Kidney (tissue), 22 donors: ENCODE measurements at places on chromosomes 3 and 15.

DNA sequence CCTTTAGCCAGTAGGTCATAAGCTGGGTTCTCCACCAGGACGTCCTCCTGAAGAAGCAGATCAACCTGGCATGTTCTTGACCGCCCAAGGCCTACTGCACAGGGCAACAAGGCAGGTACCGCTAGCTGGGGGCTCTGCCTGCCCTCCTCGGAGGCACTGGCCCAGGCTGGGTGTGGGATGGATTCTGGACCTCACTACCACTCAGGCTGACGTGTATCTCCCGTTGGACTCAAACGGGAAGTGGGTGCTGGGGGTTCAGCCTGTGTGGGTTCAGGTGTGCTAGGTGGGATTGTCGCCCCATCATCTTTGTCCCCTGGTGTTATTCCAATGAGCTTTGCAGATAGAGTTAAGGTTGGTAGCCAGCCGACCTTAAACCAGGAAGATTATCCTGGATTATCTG, 95.0 kb upstream of the SNRPA1 start:
- no peak for DNase-seq

GRCh38 chr15:77529394-77530159, 103.1 kb downstream of the LINGO1 start:
- no peak for DNase-seq

GRCh38 chr3:189449084-189449483, 182.1 kb upstream of the TP63 start:
- no peak for DNase-seq

DNA sequence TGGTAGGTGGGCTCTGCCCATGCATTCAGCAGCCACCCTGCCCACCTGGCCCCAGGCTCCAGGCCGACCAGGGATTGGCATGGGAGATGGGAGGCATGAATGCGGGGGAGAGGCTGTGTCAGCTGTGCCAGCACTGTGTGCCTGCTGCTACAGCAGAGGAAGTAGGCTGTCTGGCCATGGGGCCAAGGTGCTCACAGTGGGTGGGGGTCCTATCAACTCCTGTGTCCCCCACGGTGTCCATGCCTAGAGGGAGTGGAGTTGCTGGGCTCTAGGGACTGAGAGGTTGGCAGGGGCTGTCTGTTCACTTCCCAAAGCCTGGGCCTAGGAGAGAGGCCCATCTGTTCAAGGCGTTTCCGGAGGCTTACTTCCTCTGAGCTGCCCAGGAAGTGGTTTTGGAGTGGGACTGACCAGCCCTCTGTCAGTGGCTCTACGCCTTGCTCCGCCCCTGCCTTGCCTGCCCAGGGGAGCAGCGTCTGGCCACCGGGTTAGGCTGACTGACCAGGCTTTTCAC, 5.8 kb downstream of the PRKCD start:
- DNase-seq = peak; percentile 33

- no peak for DNase-seq
These were observed 26.4 kb downstream of the RBM6 start for GRCh38 chr3:49966233-49966942.

GRCh38 chr3:10867384-10867783, 51.4 kb downstream of the SLC6A11 start:
- peak; percentile 73 for DNase-seq

DNA sequence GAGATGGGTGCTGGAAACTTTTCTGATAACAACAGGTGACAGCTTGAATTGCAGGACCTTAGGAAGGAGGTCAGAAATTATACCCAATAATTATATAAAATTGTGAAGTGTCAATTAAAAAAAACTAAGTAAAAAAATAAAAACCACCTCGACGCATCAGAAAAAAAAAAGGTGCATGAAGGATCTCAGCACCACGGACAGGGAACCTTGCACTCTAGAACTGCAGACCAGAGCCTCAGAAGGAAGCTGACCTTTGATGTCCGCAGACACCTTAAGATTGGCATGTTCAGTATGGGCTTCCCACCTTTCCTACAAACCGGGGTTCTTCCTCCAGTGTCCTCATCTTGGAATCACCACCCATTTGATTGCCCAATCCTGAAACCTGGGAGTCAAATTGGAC, 60.9 kb downstream of the SCN10A start:
- DNase-seq = peak; percentile 15

- DNase-seq = no peak
These were observed 279.4 kb upstream of the UBE2E2 start for GRCh38 chr3:22923711-22924110.

GRCh38 chr15:66909381-66909890, 156.0 kb upstream of the SMAD3 start:
- DNase-seq = no peak

- no peak for DNase-seq
These were observed 1031.8 kb upstream of the NR2F2 start for GRCh38 chr15:95298729-95299128.

DNA sequence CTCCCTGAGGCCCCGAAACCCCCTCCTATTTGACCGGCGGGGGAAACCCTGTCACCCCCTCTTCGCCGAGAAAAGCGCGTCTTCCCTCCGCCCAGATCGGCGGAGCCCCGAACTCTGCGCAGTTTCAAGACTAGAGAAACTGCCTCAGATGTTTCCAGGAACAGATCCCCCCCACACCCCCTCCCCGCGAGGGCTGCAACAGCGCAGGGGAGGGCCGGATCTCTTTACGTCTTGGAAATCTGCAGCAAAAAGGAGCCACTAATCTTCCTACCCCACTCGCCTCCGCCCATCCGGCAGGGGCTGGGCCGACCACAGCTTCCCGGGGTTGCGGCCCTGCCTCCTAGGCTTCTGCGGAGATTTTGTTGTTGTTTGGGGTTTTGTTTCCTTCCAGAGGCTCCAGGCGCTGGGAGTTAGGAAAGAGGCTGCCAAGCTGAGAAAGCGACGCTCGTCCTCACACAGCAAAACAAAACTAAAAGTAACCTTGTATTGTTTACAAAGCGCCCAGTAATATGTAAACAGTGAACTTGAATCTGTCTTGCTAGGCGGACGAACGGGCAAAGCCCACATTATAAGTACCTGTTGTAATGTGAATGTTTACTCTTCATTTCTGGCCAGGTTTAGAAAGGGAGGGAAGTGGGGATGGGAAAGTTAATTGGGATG, 2.2 kb downstream of the FOXB1 start:
- DNase-seq = peak; percentile 78

DNA sequence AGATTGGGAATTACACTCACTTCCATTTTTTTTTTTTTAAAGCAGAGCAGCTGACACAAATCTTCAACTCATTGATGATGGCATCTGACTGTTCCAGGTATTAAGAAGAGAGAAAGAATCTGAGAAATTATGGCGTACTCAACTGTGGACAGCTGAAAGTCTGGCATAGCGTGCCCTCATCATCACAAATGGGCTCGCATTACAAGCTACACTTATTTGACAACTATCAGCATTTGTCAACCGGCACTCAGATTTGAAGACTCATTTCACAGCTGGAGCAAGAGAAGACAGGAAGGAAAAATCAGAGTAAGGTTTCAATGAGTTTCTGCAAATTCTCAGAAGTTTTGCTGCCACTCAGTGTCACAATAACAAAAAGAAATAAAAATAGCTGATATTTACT, 235.9 kb downstream of the ATP8B4 start:
- DNase-seq = no peak

- no peak for DNase-seq
These were observed 167.3 kb downstream of the FAM43A start for GRCh38 chr3:194852831-194853508.

- no peak for DNase-seq
These were observed 27.8 kb upstream of the AP4E1 start for GRCh38 chr15:50880651-50881114.

GRCh38 chr3:45785605-45786150, 10.7 kb downstream of the SLC6A20 start:
- DNase-seq = no peak

- peak; percentile 84 for DNase-seq
These were observed 16.9 kb upstream of the SEMA4B start for GRCh38 chr15:90184119-90184785.

DNA sequence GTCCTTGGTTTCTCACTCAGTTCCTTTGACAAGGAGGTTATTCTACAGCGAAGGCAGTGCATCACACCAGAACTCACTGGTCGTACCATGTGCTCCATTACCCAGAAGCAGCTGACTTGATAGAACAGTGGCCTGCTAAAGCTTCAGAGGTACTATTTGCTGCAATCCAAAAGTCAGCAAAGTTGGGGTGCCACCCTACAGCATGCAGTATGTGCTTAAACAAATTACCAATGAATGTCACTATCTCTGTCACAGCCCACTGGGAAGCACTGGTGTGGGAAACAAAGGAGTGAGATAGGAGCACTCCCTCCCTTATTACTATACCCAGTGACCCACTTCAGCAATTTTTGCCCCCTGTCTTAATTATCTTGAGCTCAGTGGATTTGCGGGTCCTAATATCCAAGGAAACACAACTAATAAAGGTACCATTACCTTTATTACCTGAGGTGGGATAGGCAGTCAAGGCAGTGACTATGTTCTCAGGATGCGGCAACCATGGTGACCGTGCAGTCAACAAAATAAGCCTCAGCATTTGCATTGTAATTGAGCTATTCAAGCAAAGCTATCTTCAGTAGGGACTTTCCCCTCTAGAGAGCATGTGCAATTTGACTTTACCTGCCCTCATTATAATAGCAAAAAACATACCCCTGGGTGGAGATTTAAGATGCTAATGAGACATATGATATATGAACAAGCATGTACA, 199.4 kb downstream of the OCA2 start:
- DNase-seq = no peak

GRCh38 chr3:187448674-187449073, 80.5 kb downstream of the RTP4 start:
- DNase-seq = no peak

DNA sequence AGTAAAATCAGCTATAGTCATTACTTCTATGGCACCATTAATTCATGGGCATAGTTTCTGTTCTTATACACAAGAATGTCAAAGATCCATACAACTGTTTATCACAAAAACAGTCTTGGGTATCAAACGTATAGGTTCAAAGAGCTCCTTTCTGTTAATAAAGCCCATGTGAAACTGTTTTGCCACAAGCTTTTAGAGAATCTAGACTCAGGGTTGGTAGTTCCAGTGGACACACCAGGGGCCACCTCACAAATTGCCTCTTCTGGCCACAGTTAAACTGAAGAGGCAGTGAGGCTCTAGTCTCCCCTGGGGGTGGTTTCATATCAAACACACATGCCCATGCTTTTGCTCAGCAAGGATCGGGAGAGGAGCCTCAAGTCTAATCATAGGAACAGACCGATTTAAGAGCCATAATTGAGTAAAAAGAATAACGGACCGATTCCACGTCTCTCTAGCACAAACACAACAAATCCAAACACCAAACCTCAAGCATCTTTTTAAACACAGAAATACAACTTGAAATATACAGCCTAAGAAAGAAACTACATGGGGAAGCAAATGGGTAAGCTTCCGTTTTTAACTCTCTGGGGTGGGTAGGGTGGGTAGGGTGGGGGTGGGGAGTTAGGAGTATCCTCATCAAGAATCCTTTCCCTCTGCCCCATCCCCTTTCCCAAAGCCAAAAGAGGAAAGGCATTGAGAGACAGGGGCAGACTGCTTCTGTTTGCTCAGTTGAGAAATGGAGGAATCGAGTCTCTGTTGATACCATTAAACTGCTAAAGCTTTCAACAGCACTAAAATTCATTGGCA, 443.3 kb downstream of the MAGI1 start:
- no peak for DNase-seq

DNA sequence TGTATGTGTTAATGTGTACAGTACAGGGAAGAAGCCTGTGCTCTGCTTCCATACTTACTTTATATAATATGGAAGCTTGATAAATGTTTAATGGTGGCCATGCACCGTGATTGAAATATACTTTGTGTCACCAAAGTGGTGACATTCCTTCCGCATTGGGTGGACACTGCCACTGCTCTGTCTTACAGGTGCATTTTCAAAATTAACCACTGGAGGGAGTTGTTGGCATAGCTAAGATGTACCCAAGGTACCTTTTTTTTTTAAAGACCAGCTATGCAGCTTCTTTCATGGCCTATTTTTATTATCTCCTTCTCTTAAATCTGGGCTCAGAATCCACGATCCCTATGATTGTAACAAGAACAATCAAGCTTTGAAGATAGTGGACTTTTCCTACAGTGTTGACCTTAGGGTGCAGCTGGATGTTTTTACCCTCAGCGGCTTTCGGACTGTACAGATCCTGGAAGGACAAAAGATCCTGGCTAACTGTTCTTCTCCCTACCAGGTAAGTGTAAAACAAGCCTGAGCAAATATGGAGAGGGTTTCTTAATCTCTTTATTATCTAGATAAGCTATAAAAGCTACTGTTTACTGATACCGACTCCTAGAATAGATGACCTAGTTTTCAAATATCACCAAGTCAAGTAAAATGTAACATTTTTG, 21.6 kb upstream of the PAK6 start:
- DNase-seq = no peak

DNA sequence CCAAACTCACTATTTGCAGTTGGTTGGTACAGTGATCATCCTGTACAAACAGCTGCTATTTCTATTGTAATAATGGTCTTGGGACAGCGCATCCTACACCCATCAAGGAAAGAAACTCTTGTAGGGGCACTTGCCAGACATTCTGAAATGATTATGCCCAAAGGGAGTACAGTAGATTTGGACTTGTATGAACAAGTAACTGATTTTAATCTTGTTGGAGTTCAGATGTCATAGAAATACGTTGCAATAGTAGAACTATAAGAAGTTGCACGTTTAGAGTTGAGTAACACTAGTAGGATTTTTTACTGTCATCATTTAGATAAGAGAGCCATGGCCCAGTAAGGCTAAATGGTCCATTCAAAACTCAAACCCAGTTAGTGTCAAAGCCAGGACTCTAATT, 192.8 kb downstream of the SATB1 start:
- DNase-seq = no peak

- no peak for DNase-seq
These were observed 1.8 kb downstream of the CADM2 start for GRCh38 chr3:84960581-84960980.

GRCh38 chr15:99844150-99844549, 110.9 kb upstream of the LYSMD4 start:
- DNase-seq = no peak

DNA sequence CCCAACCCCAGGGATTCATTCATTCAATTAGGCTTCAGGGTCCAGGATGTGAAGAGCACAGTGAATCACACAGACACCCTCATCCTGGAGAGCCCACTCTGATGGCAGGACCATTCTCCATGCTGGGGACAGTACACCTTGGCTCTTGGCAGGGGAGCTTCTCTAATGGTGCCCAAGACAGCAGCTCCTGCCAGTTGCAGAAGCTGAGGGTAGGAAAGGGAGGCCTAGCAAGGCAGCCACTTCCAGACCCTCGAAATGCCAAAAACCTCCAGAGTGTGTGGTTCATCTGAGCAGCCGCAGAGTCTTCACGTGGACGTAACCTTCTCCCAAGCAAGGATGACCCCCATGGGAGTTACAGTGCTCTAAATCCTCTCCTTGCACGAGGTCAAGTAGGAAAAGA, 186.2 kb downstream of the XXYLT1 start:
- no peak for DNase-seq

DNA sequence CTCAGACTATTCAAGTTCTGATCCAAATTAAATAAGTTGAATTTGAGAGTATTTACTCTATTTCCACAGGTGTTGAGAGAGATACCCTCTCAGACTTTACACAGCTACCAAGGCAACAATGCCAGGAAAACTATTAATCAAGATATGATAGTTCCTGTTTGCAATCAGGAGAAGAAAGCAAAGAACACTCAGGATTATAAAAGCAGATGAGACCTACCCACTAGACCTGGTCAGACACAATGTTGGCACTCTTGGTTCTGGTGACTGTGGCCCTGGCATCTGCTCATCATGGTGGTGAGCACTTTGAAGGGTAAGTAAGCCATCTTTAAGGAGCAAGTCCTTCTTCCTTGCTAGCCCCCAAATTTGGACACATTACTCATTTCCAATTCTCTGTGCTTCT, at the start of gene CPB1:
CPB1 (plus strand) TSS at position 227 of the 400 bp plus-strand sequence; CDS start at position 240, 13 bp downstream.
- DNase-seq = no peak

- no peak for DNase-seq
These were observed 396.7 kb downstream of the FOXP1 start for GRCh38 chr3:71186801-71187200.

- no peak for DNase-seq
These were observed 182.2 kb downstream of the UBE2E2 start for GRCh38 chr3:23385327-23385726.
